ENCODE measurements at places on chromosomes 13 and 19.
A peak's percentile ranks its signal among the peaks of the same experiment; 100 is the strongest.

- DNase-seq = no peak
Observed at GRCh38 chr13:30712536-30713532, 22.5 kb upstream of the ALOX5AP start.

DNA sequence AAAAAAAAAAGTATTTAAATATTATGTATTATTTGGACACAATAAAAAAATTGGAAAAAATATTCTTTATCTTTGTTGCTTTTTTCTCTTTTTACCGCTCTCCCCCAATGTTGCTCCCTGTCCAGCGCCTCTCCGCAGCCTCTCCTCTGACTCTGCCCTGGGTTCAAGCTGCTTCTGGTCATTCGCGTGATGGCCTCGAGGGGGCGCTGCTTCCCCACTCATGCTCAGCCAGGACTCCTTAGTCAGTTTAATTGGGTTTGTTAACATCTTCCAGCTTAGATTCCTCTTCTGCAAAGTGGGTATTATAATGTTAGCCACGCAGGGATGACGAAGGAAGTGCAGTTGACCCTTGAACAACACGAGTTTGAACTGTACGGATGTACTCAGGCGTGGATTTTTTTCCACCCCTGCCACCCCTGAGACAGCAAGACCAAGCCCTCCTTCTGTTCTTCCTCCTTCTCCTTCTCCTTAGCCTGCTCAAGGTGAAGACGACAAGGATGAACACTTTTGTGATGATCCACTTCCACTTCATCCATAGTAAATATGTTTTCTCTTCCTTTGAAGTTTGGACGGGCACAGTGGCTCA is 4.9 kb upstream of the NWD1 start:
- DNase-seq = peak; percentile 39

DNA sequence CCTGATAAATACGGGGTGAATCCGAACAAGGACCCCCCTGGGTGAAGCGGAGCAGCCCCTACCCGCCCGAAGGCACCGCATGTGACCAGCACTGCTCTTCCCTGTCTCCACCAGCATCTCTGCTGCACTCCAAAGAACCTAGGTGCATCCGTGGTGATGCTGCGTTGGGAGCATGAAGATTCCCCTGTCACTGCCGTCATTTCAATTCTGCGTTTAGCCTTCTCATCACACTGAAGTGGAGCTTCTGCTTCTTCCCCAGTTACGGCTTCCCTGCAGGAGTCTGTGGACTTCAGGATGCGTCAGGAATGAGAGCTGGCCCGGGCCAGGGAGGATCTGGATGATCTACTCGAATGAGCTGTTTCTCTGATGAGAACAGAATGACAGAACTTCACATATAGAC is 47.9 kb downstream of the SPACA7 start:
- DNase-seq = no peak

- DNase-seq = peak; percentile 84
Observed at GRCh38 chr19:49553451-49554271, 25.9 kb downstream of the RCN3 start.

DNA sequence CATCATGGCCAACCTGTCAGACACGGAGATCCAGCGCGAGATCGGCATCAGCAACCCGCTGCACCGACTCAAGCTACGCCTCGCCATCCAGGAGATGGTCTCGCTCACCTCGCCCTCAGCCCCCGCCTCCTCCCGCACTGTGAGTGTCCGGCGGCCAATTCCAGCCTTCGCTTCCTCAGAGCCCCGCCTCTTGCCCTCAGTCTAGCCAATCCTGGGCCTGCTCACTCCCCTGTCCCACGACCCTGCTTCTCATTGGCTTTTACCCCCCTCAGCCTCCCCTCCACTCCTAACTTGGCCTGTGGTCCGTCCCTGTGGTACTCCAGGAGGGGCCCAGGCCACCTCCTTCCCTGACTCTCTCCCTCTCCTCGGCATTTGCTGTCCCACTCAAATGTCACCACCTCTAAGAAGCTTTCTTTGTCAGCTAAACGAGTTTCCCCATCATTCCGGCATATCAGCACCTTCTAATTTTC is 12.3 kb downstream of the HRC start:
- peak; percentile 84 for DNase-seq

DNA sequence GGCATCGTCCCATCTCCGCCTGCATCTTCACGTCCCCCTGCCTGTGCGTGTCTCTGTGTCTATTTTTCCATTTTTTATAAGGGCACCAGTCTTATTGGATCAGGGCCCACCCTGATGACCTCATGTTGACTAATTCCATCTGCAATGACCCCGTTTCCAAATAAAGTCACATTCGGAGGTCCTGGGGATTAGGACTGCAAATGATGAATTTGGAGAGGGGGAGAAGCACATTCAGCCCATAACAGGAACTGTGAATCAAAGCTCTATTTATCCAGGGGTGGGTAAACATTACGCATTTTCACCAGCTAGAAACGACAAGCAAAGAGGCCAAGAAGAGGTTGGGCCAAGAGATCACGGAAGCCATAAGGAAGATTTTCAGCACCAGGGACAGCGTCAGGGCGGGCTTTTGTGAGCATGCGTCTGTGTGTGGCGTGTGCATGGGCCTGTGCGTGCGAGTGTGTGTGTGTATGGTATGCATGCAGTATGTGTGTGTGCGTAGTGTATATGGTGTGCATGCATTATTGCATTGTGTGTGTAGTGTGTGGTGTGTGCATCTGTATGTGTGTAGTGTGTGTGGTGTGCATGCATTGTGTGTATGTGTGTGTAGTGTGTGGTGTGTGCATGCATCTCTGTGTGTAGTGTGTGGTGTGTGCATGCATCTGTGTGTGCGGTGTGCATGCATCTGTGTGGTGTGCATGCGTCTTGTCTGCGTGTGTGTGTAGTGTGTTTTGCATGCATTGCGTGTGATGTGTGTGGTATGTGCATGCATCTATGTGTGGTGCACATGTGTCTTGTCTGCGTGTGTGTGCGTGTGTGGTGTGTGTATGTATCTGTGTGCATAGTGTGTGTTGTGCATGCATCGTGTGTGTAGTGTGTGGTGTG is 19.6 kb downstream of the CELF5 start:
- peak; percentile 36 for DNase-seq

- no peak for DNase-seq
Observed at GRCh38 chr19:38309615-38310278, 5.7 kb downstream of the C19orf33 start.

DNA sequence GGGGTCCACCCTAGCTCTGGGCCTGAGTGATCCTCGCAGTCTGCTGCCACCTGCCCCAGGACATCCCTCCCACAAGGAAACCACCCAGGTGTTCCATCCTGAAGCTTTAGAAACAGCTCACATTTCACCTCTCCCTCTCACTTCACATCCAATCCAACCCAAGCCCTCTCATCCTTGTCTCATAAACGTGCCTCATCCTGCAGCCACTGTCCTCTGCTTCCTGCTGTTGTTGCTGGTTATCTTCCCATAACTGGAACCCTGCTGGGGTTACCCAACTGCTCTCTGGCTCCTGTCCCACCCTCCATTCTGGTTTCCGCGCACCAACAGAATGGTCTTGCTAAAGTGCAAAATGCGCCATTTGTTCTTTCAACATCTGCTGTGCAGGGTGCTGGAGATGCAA is 59.7 kb upstream of the MTIF3 start:
- no peak for DNase-seq

- DNase-seq = peak; percentile 91
Observed at GRCh38 chr19:42283188-42284065, 14.4 kb downstream of the CIC start.

- DNase-seq = no peak
Observed at GRCh38 chr13:113897966-113898365, 34.1 kb upstream of the GAS6 start.

GRCh38 chr13:46341112-46341711 is 45.8 kb downstream of the RUBCNL start:
- peak; percentile 73 for DNase-seq

DNA sequence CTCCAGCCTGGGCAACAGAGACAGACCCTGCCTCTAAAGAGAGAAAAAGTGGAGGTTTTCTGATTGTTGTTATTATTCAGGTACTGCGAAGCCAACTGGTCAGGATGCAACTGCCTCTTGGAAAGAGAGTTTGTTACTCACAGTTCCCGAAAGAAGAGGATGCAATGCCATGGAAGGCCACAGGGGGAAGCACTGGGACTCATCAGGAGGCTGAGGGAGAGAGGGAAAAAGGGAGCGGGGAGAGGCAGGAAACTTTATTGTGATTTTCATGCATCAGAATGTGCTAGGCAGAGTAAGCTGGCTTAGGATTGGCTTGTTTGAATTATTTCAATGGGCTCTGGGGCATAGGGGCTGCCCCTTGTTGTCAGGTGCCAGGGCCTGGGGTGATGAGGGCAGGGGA is 27.6 kb downstream of the MYO9B start:
- DNase-seq = peak; percentile 56

DNA sequence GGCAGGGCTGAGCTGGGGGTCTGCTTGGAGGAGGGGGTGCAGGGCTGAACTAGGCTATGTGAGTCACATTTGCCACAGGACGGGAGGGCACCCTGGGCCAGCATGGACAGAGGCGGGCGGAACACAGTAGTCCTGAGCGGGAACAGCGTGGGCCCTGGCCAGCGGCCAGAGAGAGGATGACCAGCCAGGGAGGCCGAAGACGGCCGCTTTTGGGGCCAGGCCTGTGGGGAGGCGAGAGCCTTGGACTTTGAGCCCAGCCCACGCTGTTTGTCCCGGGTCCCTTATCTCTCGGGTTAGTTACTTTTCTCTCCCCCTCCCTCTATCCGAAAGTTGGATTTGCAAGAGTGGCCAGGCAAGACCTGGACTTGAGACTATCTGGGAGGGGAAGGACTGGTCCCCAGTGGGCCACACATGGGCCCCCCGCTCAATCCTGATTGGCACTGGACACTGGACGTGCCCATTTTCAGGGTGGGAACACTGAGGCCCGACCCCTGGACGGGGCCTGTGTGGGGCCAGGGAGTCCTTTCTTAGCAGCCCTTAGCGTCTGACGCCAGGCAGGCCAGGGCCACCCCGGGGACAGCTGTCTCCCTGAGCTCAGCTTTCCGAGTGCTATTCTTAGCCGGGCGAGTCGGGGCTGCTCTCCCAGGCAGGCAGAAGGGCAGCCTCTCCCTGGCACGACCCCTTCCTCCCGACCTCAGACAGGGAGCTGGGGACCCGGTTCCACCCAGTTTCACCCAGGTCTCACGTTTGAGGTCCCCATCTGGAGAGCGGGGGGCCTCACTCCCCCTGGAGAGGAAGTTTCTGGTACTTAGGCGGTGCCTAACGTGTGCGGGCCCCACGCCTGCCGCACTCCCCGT is 833 bp downstream of the GAMT start:
- peak; percentile 60 for DNase-seq

DNA sequence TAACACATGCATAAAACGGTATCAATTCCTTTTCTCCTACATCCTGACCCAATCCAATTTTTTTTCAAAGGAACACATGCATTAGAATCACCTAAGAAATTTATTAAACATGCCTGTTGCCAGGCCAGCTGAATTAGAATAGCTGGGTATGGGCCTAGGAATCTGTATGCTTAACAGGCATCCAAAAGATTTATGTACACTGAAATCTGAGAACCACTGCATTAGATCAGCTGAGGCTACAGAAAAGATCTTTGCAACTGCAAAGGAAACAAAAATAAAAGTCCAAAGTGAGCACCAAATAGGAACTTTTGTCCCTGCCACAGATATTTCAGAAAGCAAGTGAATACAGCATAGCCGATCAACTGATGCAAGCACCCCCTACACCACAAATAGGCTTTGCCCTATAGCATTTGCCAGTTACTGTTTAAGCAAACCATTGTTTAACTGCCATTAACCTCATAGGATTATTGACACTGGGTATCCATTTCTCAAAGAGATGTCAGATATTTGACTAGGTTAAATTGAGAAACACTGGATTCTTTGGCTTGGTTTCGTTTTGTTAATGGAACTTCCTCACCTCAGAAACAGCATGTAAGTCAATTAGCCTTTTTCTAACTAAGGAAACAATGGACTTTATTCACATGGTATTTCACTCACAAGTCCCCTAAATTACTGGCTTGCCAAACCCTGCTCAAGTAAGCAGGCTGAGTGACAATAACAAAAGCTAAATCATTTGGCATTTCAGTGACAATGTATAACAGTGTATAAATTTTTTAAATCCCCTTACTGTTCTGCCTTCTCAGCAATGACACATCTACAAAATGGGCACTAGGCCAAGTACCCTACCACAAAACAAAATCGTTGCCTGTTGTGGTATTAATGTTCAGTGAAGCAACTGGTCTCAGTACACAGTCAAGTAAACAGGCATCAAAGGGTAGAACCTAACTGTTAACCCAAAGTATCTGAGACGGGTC is 67.8 kb downstream of the SUCLA2 start:
- DNase-seq = peak; percentile 83

DNA sequence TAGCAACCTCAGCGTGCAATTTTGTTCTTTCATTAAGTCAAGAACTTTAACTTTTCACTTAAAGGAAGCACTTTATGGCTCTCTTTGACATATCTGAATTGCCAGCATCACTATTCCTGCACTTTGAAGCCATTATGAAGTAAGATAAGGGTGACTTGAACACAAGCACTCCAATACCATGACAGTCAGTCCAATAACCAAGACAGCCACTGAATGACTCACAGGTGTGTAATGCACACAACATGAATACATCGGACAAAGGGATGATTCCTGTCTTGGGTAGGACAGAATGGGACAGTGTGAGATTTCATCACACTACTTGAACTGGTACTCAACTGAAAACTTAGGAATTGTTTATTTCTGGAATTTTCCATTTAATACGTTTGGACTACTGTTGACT is 233.7 kb upstream of the IPO5 start:
- no peak for DNase-seq

DNA sequence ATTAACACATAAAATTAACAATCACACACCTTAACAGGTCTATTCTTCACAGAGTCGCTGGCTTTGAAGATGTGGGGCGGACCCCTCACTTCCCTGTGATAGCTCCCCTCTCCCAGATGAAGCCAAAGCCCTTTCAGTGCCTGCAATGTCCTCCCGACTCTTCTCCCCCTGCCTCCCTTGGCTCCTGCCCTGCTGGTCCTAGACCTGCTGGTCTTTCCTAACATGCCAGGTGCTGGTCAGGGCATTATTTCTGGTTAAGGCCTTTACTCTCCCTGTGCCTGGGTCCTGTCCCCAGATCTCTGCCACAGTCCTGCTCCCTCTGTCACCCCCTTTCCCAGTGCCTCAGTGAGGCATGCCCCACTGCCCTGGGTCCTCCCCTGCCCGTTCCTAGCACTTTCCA is 12.2 kb downstream of the ERICH6B start:
- DNase-seq = no peak

DNA sequence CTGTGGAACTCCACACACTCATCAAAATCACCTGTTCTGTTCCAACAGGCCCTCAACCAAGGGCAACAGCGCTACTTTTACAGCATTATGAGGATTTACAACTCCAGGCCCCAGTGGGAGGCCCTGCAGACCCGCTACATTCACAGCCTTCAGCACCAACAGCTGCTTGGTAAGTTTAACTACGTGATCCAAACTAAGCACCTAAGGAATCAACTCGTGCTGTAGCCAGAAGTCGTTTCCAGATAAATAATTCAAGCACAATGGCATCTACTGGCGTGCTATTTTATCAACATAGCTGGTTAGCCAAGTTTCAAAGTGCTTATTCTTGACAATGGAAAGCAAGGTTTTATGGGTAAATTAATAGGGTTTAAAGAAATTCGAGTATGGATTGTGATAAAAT is 5.3 kb downstream of the FAM216B start:
- no peak for DNase-seq

GRCh38 chr13:78198419-78198818 is 279.8 kb upstream of the EDNRB start:
- no peak for DNase-seq
